ENCODE measurements at places on chromosomes 1 and 21. TPM values are rescaled to one million over a fixed set of nuclear protein-coding genes. Genes with fewer than 3 reads are reported as not detected.

GRCh38 chr1:1176931-1177330, 3.3 kb downstream of the TTLL10 start:
- no peak for DNase-seq

GRCh38 chr1:9251501-9251900, 16.9 kb downstream of the H6PD start:
- DNase-seq, result no peak

GRCh38 chr1:13788795-13789194, 88.8 kb downstream of the PRDM2 start:
- DNase-seq, result no peak

GRCh38 chr1:216366979-216367378, 56.3 kb downstream of the USH2A start:
- no peak for DNase-seq

DNA sequence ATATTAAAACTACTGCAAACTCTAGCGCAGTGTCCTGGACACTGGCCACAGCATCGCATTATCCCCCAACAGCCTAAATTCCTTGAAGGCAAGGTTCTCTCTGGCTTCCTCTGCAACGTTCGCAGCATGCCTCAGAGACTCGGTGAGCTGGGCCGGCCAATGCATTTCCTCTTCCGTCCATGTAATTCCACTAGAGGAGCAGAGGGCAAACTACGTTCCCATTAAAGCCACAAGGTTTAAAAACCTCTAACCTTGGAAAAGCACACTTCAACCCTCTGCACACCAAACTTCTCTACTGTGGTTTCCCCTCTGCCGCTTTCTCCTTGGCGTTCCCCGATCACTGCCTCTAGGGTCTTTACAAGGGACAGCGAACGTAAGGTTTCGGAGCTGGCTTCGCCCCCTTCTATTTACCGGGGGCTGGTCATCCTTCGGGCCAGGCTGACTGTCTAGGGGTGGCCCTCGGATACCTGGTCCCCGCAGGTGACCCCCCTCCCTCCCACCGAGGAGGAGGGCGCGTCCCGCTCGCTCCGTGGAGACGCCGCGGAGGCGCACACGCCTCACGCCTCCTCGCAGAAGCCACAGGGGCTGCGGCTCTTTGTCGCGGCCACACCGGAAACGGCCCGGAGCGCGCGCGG, 456 bp upstream of the SMYD2 start:
- peak; percentile 19 for DNase-seq

- DNase-seq, result no peak
Measured at GRCh38 chr1:200173097-200173618, 145.6 kb downstream of the NR5A2 start.

- DNase-seq, result no peak
Measured at GRCh38 chr1:193085263-193085662, 20.0 kb downstream of the GLRX2 start.

GRCh38 chr21:43866260-43866629, 1.2 kb downstream of the AGPAT3 start:
- no peak for DNase-seq

DNA sequence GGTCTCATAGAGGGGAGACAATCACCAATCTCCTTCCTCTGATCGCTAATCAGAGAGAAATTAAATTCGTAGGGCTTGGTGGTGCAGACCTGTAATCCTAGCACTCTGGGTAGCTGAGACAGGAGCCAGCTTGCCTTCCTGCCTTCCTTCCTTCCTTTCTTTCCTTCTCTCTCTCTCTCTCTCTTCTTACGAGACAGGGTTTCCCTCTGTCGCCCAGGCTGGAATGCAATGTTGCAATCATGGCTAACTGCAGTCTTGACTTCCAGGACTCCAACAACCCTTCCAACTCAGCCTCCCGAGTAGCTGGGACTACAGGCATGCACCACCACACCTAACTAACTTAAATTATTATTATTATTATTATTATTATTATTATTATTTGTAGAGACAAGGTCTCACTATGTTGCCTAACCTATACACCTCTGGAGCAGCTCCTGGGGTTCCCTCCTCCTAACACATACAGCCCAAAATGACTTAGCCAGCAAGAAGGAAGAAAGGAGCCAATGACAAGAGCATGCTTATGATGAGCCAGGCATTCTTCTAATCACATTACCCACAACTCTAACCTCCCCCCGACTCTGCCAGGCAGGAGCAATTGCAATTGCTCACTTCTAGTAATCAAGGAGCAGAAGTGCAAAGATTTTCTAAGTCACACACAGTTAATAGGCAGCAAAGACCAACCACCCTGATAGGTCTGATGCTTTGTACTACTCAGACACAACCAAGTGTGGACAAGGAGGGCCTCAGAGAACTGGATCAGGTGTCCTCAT, 105.4 kb upstream of the F3 start:
- no peak for DNase-seq

GRCh38 chr1:175841738-175842187, 98.4 kb upstream of the TNR start:
- DNase-seq, result peak; percentile 68

GRCh38 chr1:180482425-180483275, 19.7 kb downstream of the ACBD6 start:
- DNase-seq, result peak; percentile 17

DNA sequence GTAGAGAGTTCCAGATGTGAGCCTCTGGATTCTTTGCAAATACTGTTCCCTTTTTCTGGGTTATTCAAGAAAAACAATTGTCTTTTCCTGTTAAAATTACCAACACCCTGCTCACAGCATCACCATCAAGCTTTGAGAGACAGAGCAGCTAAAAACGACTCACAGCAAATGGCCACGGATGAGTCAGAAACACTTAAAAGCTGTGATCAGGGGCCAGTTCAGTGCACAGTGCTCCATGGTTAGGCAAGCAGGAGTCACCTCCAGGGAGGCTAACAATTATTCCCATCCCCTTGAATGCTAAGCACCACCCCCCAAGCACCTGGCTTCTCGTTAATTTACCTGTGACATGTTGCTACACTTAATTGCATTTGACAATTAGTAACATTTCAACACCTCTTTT, 128.4 kb upstream of the CAMK1G start:
- no peak for DNase-seq

DNA sequence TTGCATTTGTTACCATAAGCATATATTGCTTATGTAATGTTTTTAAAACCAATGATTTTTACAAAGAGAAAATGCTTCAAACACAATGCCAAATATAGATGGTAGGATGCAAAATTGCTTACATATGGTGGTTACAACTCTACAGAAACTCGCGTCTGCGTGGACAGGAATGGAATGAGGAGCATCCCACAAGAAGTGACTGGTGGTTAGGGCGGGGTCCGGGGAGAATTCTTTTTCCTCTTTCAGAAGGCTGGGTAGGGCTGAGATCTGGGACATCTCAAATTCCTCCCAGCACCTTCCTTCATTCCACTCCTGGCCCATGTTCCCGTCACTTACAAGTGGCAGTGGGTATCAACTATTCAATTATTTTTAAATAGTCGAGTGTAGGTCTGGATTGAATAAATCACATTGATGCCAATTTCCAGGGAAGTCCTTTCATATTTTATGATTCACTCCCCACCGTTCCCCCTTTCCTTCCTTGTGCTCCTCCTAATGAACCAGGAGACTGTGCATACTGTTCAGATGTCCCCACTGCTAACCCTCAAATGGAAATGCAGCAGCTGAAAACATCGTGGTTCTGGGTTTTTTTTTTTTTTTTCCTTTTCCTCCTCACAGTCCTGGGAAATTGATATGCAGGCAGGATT, 174.5 kb upstream of the POU3F1 start:
- no peak for DNase-seq

- DNase-seq, result no peak
Measured at GRCh38 chr21:42521384-42521783, 7.7 kb downstream of the SLC37A1 start.

DNA sequence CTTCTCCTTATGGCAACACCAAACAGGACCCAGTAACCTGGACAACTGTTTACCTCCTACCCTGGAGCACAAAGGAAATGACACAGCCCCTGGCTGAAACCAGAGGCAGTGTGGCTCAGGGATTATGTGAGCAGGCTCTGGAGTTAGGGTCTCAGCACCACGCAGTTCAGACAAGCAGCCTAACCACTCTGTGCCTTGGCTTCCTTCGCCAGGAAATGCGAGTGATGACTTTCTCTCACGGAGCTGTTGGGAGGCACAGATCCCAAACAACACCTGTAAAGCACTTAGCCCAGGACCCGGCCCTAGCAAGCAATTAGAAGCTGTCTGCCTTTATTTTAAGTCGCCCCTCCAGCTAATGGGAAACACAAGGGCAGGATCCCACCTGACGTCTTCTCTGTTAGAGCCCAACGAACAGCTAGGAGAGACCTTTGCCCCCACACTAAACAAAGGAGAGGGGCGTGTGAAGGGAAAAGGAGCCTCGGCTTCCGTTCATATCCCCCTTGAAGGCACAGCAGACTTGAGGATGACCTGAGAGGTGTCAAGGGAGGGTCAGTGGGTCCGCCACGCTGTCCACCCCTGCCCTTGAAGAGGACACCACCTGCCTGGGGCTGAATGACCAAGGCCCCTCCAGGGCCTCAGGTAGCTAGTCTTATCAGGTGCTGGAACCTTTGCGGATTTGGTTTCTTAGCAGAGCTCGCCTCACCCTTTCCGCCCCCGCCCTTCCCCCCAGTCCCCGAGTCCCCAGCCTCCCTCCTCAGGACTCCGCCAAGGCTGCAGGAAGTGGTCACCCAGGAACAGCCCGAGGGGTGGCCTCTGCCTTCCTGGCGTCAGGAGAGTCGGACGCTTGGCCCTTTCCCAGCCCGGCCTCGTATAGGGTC, 860 bp downstream of the TMEM63A start:
- DNase-seq, result peak; percentile 88

GRCh38 chr1:110242731-110243130, 32.6 kb downstream of the KCNC4 start:
- no peak for DNase-seq

DNA sequence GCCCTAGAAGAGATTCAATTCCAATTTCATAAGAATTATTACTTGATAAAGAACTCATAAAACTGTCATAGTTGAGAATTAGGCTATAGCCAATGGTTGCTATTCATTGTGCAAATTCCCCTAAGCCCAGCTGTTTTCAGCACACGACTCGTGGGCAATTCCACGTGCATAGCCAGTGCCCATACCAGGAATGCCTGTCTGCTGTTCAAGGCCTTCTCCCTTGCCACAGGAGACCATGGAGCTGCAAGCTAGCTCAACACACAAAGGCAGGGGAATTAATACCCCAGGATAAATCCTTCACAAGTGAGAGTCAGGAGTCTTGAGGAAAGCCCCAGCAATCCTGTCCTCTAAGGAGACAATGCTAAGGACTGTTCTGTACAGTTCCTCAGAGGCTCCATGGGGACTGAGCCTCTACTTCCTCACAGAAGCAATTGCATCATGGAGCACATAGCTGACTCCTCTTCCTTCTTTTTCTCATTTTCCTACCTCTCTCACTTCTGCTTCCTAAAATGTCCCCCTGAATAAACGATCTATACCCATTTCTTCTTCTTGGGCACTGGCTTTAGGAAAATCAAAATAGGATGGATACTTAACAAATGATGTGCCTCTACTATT, 19.1 kb upstream of the CHRM3 start:
- no peak for DNase-seq

DNA sequence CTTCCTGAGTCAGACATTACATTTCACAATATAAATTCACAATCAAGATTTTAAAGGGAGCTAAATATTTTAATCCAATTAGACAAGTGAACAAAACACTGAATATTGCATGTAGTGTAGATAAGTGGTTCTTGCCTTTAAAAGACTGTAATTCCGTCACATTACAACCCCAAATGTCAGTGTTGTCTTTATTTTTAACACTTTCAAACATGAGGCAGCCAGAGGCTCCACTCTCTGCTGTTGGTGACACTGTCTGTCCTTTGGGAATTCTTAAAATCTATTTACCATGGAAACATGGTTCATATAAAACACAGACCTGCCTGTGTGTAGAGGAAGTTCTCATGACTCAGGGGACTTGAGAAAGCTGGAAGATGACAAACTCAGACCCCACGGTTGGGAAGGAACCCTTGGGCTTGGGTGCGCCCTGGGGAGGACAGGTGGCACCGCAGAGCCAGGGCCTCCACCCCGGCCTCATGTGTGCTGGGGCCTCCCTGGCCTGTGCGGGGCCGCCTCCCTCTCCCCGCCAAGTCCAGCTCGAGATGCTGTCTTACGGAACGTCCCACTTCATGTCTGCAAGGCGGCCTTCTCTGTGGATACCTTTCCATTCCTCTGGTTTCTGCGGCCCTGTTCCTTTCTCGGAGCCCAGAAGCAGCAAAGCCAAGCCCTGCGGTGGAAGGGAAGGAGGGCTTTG, 239.0 kb downstream of the SDCCAG8 start:
- no peak for DNase-seq

DNA sequence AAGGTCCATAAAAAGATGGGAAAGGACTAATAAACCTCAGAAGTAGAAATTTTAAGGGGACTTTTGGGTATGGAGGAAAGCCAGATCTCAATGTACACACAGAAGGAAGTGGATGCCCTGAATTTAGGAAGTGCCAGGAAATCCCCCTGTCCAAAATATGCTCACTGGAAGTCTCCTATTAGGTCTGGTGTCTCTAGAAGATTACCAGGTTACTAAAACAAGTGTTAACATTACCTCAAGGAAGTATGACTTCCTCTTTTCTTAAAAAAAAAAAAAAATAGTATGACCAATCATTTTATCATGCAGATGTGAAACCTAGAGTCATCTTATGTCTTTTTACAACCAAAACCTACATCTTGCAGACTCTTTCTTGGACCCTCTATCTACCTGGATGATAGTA, 30.7 kb downstream of the CD58 start:
- DNase-seq, result no peak

DNA sequence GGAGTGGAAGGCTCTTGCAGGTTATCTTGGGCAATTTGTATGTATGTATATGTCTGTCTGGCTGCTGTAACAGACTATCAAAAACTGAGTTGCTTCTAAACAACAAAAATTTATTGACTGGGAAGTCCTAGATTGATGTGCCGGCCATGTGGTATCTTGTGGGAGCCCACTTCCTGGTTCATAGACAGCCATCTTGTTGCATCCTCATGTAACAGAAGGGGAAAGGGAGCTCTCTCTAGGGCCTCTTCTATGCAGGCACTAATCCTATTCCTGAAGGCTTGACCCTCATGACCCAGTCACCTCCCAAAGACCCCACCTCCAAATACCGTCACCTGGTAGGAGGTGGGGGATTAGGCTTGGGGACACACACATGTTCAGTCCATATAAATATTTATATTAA, 9.2 kb downstream of the GIPC2 start:
- DNase-seq, result no peak

Gene RBBP5
- polyA plus RNA-seq, result 13.4 TPM

Gene P3H1
- 23.2 TPM for polyA plus RNA-seq

Gene KIF17
- polyA plus RNA-seq, result 1.2 TPM

Gene OMA1
- 33.7 TPM for polyA plus RNA-seq

Gene SPRR1B
- polyA plus RNA-seq, result not detected

Gene CFAP107
- polyA plus RNA-seq, result 0.03 TPM

Gene FALEC
- polyA plus RNA-seq, result 0.31 TPM

Gene OR10Z1
- polyA plus RNA-seq, result 0.12 TPM

Gene C21orf91
- polyA plus RNA-seq, result 9.7 TPM

Gene EPHA8
- 0.57 TPM for polyA plus RNA-seq

Gene AURKAIP1
- 88.4 TPM for polyA plus RNA-seq

Gene IL19
- not detected for polyA plus RNA-seq

Gene C1orf94
- not detected for polyA plus RNA-seq

Gene LYPLAL1
- polyA plus RNA-seq, result 30.3 TPM

Gene IKBKE
- polyA plus RNA-seq, result 7.5 TPM

Gene ATP1A4
- polyA plus RNA-seq, result 0.27 TPM
